ENCODE measurements at places on chromosomes 2 and 18.

GRCh38 chr2:11658208-11659114, 11.5 kb downstream of the NTSR2 start:
- no peak for DNase-seq

GRCh38 chr2:225112362-225113126, 70.3 kb upstream of the DOCK10 start:
- DNase-seq, result no peak

DNA sequence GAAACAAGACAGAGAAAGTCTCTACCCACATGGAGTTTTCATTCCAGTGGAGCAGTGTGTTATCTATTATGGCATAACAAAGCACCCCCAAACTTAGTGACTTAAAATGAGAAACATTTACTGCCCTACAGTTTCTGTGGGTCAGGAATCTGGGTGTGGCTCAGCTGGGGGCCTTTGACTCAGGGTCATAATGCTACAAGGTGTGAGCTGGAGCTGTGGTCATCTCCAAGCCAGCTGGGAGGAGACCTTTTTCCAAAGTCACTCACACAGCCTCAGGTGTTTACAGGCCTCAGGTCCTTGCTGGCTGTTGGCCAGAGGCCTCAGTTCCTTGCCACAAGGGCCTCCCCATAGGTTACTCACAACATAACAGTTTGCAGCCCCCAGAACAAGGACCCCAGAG, 169.2 kb downstream of the ETAA1 start:
- DNase-seq, result no peak

- DNase-seq, result no peak
These were observed at the start of gene GULP1 for GRCh38 chr2:188291617-188292347. TSS of gene GULP1 (plus strand) at chr2:188291874. CDS start at chr2:188477703, 185,829 bp downstream.

- DNase-seq, result no peak
These were observed 67.3 kb upstream of the TNP1 start for GRCh38 chr2:216927163-216927562.
